Activated CD4-positive, alpha-beta T cell treated with anti-CD3 and anti-CD28 coated beads for 36 hours (primary cell): ENCODE measurements at places on chromosomes 7 and 10.
A peak's percentile ranks its signal among the peaks of the same experiment; 100 is the strongest.

- no peak for DNase-seq
Measured at GRCh38 chr10:95278061-95278988, 12.5 kb downstream of the PDLIM1 start.

DNA sequence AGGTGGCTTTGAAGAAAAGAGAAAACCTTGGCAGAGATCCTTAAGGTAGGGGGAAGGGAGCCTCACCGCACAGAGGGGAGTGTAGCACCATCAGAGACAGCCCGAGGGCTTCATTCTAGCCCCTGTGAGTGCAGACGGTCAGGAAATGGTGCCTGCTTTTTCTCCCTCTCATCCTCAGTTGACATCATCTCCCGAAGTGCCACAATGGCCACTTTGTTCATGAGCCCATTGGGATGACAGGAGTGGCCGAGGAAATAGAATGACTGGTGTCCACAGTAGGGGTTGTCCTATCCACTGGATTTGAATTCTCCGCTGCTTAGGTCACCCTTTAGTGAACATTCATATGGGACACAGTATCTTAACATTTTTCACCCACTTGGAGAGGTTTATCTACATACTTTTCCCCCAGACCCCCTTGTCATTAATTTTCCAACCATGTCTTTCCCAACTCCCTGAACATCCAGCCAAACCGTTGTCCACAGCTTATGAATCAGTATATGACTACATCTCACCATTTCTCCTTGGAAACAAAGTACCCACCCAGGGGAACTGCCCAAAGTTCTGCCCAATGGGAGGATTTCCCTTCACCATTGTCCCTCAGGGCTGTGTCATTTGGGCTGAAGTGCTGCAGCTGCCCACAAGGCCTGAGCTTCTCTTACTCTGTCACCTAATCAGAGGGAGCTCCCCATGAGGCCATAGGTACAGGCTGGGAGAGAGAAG lies 108.8 kb downstream of the ADCY1 start:
- no peak for DNase-seq

- DNase-seq = no peak
Measured at GRCh38 chr7:818031-818699, 14.1 kb upstream of the SUN1 start.

DNA sequence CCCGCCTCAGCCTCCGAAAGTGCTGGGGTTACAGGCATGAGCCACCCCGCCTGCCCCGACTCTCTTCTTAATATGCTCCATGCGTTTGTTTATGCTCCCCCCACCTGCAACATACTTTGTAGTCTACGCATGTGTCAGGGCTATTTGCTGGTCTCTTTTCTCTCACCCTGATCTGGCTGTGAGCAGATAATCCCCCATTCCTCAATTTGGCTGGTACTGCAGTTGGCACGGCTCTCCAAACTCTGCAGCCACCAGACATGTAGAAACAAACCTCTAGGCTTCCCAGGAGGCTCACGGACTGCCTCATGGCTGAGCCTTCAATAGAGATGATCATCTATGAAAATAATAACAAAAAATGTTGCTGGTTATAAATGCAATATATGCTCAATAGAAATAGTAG lies 540.3 kb upstream of the GALNT17 start:
- DNase-seq = no peak

DNA sequence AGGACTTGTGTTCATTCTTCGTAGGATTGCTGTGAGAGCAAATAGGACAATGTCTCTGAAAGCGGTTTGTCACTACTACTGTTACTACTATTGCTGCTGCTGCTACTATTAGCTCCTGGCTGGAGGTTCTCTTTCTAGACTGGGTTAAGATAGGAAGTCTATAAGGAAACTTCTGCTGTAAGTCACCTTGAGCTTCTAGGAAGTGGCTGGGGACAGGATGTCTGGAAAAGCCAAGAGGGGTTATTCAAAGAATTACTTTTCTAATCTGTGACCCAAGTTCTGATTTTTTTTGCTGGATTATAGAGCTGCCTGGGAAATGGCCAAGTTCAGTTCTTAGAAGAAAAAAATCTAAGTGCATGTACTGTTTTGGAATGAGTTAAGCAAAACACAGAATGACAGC lies 62.2 kb downstream of the NAMPT start:
- DNase-seq = no peak

DNA sequence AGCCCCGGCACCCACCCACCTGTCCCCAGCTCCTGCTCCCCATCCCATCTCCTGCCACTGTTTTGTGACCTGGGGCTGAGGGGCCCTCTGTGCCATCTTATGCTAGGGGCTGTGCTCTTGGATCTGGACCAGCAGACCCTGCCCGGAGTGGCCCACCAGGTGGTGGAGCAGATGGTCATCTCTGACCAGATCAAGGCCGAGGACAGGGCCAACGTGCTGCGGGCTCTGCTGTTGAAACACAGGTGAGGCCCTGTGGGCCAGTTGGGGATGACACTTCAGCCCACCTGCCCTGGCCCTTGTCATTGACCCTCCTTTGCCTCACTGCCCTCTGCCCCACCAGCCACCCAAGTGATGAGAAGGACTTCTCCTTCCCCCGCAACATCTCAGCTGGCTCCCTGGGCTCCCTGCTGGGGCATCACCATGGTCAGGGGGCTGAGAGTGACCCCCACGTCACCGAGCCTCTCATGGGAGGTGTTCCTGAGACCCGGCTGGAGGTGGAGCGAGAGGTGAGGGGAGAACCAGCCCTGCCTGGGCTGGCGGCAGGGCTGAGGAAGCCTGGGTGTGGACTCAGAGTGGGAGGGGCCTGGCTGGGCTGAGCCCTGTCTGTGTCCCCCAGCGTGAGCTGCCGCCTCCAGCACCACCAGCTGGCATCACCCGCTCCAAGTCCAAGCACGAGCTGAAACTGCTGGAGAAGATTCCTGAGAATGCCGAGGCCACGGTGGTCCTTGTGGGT lies 10.6 kb downstream of the FASTK start:
- DNase-seq = no peak

GRCh38 chr10:30432622-30433305 lies 1.2 kb upstream of the MAP3K8 start:
- DNase-seq = no peak

GRCh38 chr7:101537935-101538595 lies 91.0 kb downstream of the MYL10 start:
- peak; percentile 16 for DNase-seq

DNA sequence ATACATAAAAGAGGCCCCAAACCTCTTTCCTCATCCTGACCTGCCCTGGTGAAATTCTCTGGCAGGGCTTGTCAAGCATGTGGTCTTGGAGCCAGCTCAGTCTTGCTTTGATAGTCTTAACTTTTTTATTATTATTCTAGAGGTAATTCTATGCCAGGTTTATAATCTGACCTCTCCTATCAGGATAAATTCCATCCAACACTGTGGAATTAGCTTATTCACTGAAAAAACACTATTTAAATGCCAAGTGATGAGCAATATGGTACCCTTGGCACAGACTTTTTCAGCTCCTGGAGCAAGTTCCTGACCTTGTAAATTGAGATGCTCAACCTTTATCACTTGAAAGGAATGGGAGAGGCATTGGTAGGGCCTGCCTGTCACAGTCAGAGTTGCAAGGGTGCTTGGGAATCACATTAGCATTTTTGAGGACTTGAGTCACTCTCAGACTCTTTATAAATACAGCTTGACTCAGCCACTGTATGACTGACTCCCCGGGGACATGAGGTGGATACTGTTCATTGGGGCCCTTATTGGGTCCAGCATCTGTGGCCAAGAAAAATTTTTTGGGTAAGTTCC lies at the start of gene CPA4:
Gene CPA4 (plus strand): TSS at position 480 of the 576 bp plus-strand sequence. CDS start 20 bp downstream, at position 500.
- no peak for DNase-seq

- DNase-seq = no peak
Measured at GRCh38 chr10:23742807-23743206, 303.9 kb downstream of the OTUD1 start.

DNA sequence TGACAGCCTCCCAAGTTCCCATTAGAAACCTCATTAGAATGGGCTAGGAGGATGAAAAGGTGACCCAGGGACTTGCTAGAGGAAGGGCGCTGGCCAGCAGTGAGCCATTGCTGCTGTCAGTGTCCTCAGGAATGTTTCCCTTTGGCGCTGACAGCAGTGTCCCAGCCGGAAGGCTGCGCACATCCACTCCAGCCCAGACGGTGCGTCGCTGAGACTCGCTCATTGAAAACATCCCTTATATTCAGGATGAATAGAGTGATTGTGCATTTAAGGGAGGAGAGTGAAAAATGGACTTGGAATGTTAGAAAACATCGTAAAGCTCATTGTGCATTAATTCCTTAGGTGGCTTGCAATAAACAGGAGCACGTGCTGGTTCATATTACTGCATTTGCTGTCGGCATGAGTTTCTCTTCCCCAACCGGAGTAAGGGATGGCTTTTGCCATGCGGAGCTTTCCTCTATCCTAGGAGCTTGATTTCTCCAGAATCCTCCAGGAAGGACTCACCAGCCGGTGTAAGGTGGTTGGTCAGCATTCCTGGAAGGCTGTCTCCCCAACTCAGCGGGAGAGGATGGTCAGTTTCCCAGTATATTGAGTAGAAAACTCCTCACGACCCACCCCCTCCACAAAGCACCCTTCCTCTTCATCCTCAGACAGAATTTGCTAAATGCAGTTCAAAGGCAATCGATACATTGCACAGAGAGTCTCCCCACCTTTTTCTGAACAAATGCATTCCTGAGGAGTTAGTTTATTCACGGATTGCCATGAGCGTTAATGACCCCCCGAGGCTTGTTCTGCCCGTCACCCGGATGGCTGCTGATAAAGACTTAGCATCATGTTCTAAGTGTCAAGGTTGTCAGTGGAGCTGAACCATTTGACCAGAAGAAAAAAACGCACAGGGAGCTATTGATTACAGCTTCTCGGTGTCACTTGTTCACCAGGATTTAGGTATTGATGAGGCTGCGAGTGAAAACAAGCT lies 201.8 kb downstream of the EBF3 start:
- no peak for DNase-seq

DNA sequence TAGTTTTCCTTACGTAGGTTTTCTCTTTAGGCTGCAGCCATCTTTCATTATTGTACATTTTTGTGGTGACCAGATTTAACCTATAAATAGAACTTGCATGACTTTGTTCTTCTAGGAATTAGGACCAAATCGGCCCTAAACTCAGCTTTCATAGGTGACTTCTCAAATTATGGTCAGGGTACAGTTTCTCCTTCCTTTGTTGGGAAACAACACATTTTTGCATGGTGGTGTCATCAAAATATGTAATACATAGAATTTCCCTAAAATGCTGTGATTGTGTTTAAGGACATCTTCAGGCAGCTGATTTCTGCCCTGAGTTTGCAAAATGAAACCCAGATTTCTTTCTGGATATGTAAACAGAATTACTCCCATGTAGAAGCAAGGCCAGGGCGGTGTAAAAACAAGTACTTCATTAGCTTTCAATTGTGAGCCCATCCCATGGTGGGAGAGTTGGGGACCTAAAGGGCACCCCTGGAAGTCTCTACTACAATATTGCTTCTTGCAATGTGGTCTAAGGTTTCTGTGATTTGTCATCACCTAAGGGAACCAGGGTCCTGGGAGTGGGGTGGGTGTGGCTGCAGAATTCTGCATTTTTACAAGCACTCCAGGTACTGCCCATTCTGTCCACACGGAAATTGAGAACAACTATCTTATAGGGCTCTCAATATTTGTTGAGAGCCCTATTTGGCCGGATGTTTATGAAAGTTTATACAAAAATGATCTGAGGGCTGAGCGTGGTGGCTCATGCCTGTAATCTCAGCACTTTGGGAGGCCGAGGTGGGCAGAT lies 121.0 kb upstream of the FAM171A1 start:
- no peak for DNase-seq

- no peak for DNase-seq
Measured at GRCh38 chr7:16804674-16805439, at the start of gene AGR2. TSS of gene AGR2 (minus strand) at chr7:16804999. CDS start at chr7:16801796, 3,203 bp downstream.

DNA sequence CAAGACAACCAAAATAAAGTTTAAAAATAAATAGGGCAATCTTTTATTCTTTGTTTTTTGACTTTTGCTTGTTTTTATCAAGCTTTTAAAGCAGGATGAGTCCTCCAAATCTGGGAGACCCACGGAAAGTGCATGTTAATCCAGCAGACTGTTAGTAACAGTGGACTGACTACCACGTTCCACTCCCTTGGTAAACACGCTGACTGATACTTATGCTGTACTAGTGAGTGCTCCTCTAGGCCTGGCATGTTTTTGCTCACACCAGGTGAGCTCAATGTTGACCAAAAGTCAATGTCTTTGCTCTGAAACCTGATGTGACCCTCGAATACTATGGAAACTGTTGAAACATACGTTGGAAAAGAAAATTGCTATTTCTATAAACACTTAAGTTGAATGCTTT lies 88.4 kb downstream of the KIAA1549 start:
- no peak for DNase-seq

DNA sequence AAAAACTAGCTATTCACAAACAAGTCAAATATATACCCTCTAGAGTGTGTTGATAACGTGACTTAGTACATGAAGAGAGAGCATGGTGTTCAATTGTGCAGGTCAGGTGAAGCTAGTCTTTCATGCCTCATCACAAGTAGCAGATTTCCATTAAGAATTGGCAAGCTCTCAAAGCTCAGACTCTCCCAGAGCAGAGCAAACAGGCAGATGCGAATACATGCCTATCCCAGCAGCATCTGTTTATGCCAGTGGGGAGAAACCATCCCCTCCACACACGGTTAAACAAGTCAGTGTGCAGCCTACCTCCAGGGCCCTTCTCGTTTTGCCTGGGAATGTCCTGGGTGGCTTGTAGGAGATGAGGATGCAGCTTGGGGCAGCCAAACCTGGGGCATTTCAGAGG lies 532.5 kb upstream of the C7orf33 start:
- DNase-seq = no peak

DNA sequence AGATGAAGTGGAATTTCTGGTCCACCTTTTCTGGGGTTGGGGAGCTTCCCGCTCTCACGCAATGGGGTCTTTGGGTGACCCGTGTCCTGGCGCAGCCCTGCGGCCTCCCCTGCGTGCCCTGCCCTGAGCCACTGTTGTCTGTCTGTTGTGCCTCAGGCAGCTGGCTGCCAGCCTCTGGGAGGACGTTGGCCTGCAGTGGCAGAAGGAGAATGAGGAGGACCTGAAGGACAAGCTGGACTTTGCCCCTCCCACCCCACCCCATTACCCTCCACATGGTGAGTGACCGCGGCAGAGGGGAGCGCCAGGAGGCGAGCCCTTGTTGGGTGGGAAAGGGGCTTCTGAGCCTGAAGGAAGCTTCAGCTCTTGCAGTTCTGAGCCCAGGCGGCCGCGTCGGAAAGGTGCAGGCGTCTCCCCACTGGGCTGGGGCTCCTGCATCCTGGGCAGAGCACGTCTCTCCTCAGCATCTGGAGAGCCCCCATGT lies 14.2 kb upstream of the PRKAR1B start:
- DNase-seq = no peak

DNA sequence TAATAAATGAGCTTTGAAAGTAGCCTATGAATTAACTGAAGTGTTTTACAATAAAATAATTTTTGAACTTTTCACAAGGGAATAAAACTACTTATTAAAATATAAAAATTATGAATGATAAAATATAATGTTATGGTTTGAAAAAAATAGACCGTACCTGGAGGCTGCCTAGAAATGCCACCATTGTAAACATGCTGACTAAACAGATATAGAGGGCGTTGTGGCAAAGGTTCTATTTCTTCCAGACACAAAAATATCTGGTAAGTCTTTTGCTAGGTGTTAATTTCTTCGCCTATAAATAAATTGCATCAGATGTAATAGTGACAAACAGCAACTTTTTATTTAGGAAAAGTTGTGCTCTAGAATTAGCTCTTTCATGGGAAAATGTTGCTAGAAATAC lies 11.2 kb downstream of the PPP1R3A start:
- DNase-seq = no peak
